ENCODE measurements at places on chromosomes 1 and 21. TPM values are rescaled to one million over a fixed set of nuclear protein-coding genes. Genes with fewer than 3 reads are reported as not detected.

Gene VANGL1
- 21.8 TPM for total RNA-seq

Gene USH2A
- total RNA-seq = not detected

GRCh38 chr1:68449901-68450300, at the start of gene RPE65:
Gene RPE65 (minus strand): TSS chr1:68449954. CDS start chr1:68449905, 49 bp downstream.
- DNase-seq = peak; percentile 16

GRCh38 chr1:230153641-230154296, 86.7 kb downstream of the GALNT2 start:
- no peak for DNase-seq

DNA sequence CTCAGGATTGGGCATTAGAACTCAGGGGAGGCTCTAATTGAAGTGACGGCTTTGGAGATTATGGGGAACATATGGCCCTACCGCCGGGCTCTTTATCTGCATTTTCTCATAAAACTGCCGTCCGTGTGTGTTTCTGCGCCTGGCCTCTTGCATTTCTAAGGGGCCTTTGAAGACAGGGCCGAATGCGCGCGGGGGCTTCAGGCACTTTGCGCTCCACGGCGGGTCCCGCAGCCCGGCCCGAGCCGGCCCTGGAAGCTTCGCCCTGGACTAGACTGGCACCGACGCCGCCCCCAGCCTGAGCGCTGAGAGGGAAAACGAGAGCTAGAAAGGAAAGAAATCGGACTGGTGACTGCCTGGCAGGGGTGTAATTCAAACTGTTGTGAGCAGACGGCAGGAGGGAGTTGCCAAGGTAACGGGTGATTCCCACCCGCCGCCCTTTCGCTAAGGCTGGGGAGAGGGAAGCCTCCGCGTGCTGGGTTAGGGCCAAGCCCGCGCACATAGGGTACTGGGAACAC, 120.7 kb downstream of the LMX1A start:
- DNase-seq = peak; percentile 56

GRCh38 chr1:916173-917075, 7.3 kb upstream of the SAMD11 start:
- DNase-seq = no peak
